ENCODE measurements at places on chromosomes 4 and X.

GRCh38 chr4:169869490-169869889, 111.7 kb upstream of the HPF1 start:
- no peak for DNase-seq

- no peak for DNase-seq
Observed at GRCh38 chr4:147220833-147221232, 260.1 kb upstream of the EDNRA start.

GRCh38 chr4:31104043-31104442, 383.9 kb downstream of the PCDH7 start:
- DNase-seq, result no peak

- no peak for DNase-seq
Observed at GRCh38 chr4:55405073-55405472, 9.3 kb downstream of the TMEM165 start.

DNA sequence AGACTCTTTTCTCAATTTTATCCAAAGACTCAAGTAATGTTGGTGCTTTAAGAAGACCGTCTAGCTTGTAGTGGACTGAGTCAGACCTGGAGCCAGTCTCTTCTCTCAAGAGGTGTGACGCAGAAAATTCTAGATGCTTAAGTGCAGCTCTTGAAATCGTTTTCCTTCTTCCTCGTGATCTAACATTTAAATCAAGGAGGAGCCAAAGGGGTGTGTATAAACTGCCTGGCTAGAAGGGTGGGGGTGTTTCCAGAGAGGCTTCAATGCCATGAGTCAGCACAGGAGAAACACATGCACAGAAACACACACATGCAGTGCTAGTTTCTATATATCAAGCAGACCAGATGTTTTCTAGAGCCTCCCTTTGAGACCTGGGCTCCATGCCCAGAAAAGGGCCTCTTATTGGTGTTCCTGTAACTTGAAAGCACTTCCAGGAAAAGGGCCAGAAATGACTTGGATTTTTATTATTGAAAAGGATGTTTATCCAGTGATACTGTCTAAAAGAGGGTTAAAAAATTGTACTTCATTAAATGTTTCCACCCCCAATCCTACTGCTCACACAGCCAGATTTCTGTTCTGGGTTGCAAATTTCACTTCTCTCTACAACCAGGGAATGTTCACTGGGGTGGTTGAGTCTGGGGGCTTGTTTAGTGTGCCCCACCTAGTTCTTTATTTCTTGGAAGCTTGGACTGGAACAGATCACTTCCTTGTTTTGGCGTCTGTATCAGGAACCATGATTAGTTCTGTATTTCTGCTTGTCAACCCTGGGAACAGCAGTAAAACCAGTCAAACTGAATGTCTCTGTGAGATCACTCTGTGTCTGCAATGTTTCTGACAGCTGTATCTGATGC, at the start of gene CLIC2:
CLIC2 (minus strand) TSS at position 129 of the 851 bp plus-strand sequence. CDS start 187 bp downstream, outside the sequence.
- DNase-seq, result no peak

DNA sequence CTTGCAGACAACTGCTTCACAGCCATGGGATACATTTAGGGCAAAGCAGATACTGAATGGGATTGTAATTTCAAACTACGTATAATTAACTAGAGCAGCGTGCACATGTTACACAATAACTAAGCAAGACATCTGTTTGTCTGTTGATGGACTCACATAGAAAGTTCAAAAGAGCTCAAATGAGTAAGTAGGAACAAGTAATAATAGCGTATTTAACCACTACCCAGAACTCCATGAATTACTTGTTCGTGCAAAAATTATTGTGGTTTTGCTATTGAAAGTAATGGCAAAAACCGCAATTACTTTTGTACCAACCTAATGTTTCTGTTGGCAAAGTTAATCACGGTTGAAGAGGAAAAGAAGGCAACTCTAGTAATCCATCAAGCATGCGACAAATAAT, 825.4 kb downstream of the PCDH18 start:
- no peak for DNase-seq

- DNase-seq, result no peak
Observed at GRCh38 chr4:150379454-150379853, 202.5 kb upstream of the MAB21L2 start.

- DNase-seq, result no peak
Observed at GRCh38 chr4:97073194-97073593, 1070.1 kb downstream of the STPG2 start.

DNA sequence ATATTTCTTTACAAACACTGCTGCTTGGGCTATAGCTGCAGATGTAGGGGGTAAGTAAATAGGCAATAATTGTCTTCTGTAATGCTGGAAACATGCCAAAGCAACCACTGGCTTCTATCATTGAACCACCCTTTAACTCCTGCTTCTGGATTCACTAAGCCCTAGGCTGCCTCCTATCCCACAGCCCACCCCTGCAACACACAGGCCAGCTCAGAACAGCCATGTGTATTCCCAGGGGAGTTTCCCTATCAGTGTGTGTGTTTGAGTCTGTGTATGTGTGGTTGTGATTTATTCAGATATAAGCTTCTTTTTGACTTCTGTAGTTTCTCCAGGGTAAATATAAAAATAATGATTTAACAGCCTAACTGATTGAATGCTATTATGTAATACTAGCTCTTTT, 291.3 kb downstream of the PCDH10 start:
- DNase-seq, result no peak

GRCh38 chr4:153183146-153183545, 21.1 kb upstream of the TRIM2 start:
- DNase-seq, result no peak

DNA sequence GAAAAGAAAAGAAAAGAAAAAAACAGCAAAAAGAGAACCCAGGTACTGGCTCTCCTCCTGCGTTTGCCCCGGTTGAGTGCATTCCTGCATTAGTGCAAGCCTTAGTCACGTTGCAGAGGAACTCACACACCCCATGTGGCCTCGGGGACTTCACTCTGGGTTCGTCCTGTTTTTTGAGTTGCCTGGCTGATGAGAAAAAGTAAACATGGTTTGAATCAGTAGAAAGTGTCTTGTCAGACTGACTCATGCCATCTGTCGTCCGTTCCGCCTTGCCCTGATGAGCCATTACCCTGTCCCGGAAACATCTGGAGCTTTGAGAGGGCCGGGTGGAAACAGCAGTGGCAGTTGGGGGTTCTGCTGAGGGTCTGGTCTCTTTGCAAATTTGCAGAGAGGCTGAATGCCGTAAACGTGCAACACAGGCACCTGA, 16.3 kb downstream of the CD99 start:
- DNase-seq, result no peak

- no peak for DNase-seq
Observed at GRCh38 chr4:8735236-8736089, 136.2 kb downstream of the HMX1 start.

- DNase-seq, result no peak
Observed at GRCh38 chr4:3834186-3834662, 68.0 kb downstream of the ADRA2C start.
